Spinal cord (tissue), 10 donors: ENCODE measurements at places on chromosomes 12 and 14. TPM values are rescaled to one million over a fixed set of nuclear protein-coding genes. Genes with fewer than 3 reads are reported as not detected.

DNA sequence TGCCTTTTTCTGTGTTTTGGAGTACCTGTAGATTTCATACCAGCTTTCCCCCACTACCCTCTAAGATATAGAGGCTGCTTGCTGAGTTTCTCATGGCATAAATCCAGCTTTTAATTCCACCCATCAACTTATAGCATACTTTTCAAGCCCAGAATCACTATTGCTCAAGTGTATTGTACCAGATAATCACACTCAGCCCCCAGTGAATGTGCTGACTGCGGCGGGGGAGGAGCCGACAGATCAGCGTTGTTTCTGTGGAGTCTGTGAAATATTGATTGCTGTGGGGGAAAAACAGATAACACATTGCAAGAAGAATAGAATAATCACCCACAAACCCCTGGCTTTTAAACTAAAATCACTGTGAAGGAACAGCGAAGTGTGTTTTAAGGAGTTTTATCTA, 296.1 kb downstream of the TMEM132D start:
- no peak overlapping the region for H3K4me3 ChIP-seq
- no peaks in the 10 kb centered on the region for H3K27me3 ChIP-seq
- DNase-seq = peak; percentile 39
- H3K27ac ChIP-seq = no peak overlapping the region
- no peaks in the 10 kb centered on the region for H3K36me3 ChIP-seq

DNA sequence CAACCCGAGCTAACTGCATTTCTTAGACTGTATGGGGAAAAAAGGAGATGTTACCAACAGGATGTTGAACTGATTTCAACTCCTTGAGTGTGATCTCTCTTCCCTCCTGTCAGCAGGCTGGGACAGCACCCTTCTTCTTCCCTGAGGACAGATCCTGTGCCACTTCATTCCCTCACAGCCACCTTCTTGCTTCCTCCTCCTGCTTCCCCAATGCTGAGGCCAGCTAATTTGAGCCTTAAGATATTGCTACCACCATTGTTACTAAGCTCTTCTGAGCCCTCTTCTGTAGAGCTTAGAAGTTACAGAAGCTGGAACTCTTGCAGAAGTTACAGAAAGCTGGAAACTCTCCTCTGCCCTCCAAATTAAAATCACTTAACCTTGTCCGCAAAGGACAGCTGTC, 88.8 kb downstream of the SPTSSA start:
- no peaks in the 10 kb centered on the region for H3K36me3 ChIP-seq
- no peaks in the 10 kb centered on the region for H3K4me1 ChIP-seq
- no peak for DNase-seq
- H3K4me3 ChIP-seq = no peak overlapping the region
- no peaks in the 10 kb centered on the region for H3K27me3 ChIP-seq

Gene SNW1
- total RNA-seq = 73.2 TPM

Gene VTI1B
- total RNA-seq = 64.5 TPM

Gene IL23A
- not detected for total RNA-seq
